ENCODE measurements at places on chromosomes 6 and 20.

DNA sequence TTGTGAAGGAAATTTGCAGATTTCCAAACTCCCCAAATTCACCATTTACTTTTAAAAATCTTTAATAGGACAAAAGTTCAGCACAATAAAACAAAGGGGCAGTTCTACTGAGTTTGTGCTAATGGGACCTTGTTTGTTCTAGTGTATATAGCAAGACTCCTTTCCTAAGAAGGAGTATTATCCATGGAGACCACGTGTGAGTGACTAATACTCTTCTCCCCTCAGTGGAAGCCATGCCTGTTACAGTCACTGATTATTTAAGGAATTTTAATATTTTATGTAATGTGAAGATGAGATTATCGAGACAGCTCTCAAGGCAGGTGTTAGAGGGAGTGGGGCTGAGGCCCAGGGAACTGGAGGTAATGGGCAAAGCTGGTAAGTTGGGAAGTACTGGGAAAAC lies 16.4 kb upstream of the QKI start:
- DNase-seq, result no peak

GRCh38 chr6:38552121-38552520 lies 87.6 kb downstream of the BTBD9 start:
- no peak for DNase-seq

GRCh38 chr20:17786221-17786718 lies 86.5 kb downstream of the BANF2 start:
- no peak for DNase-seq

- no peak for DNase-seq
Measured at GRCh38 chr6:81985191-81985590, 232.7 kb upstream of the TENT5A start.

- no peak for DNase-seq
Measured at GRCh38 chr6:134819863-134820800, 129.8 kb downstream of the ALDH8A1 start.

- no peak for DNase-seq
Measured at GRCh38 chr6:34157236-34157830, 11.4 kb upstream of the GRM4 start.

GRCh38 chr6:170438402-170438753 lies 114.7 kb downstream of the PSMB1 start:
- no peak for DNase-seq

DNA sequence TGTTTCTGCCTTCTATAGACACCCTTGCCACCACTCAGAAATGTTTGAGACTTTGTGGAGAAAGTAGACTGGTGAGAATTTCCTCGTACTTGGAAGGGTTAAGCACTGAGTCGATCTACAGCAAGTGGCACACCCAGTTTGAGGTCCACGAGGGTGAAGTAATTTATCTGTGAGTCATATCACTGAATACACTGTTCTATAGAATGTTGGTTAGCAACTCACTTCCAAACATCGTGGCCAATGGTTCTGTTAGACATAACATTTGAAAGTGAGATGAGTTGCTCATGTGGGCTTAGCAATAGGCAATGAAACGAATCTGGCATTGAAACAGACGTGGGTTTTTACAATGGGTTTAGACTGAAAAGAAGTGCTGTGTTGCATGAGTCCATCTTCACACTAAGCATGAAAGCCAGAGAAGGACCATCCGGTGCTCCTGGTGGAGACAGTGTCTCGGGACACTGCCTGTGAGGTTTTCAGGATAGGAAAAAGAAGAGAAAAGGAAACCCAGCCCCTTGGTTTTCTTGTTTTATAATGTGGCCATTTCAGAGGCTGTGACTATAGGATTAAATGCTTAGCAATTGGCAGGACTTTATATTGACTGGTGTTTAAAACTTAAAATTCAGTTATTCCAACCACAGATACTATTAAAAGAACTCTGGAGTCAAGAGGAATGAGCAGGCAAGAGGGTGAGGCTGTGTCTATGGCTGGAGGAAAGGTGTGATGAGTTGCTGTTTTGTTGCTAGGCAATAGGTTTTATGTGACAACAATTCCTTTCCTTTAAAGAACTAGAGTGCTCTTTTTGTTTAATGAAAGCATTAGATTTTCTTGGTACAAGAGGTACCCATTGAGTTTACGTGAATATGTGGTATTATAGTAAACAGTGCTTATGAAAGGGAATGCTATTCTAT lies 31.0 kb upstream of the EZR start:
- peak; percentile 23 for DNase-seq

DNA sequence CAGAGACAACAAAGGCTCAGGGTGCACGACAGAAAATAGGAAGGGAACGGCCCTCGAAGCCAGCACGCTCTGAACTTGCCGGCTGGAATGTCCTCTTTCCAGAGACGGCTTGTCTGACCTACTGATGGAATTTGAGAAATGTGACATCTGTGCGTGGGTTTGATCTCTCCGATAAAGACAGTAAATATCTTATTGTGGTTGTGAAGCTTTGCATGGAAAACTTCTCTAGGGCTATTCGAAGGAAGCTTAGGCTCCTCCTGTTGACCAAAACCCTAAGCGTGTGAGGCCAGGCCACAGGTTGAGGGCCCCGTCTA lies 247.3 kb downstream of the ZNF217 start:
- DNase-seq, result no peak

DNA sequence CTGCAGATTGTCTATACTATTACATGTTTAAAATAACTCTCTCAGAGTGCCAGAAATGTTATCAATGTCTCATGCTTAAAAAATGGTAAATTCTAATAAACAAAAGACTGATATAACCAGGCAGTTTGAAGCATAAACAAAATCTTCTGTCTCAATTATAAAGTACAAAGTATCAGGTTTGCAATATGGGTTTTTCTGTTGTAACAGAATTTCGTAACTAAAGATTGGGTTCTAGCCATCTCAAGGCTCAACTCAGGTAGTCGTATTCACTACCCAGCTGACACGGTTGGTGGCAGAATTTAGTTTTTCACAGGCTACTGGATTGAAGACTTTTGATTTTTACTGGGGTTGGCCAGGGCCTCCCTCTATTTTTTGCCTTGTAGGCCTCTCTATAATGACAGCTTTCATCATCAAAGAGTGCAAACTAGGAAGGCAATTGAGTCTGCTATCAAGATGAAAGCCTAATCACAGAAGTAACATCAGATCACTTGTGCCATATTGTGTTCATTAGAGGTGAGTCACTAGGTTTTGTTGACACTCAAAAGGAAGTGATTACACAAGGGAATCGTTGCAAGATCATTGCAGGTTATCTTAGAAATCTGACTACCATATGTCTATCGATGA lies 3.6 kb downstream of the CYP39A1 start:
- no peak for DNase-seq

GRCh38 chr6:160275511-160276003 lies 16.9 kb upstream of the SLC22A2 start:
- no peak for DNase-seq

DNA sequence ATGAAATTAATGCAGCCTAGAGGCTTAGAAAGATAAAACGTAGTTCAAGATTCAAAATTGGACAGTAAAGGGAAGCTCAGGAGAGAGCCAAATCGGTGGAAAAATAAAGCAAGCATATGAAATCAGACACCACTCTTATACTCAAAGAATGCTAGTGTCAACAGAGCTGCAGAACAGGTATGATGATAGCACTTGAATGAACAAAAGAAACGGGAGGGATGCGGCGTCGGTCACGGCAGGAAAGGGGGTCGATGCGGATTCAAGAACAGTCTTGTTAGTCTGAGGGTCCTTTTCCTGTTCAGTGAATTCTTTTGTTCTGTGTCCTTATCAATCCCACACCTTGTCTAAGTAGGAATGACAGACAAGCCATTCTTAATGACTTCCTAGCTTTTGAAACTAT lies 114.4 kb downstream of the FOXC1 start:
- DNase-seq, result no peak

- no peak for DNase-seq
Measured at GRCh38 chr6:44192428-44193041, 24.2 kb upstream of the MYMX start.

GRCh38 chr6:132648356-132648755 lies 10.6 kb downstream of the TAAR1 start:
- no peak for DNase-seq

DNA sequence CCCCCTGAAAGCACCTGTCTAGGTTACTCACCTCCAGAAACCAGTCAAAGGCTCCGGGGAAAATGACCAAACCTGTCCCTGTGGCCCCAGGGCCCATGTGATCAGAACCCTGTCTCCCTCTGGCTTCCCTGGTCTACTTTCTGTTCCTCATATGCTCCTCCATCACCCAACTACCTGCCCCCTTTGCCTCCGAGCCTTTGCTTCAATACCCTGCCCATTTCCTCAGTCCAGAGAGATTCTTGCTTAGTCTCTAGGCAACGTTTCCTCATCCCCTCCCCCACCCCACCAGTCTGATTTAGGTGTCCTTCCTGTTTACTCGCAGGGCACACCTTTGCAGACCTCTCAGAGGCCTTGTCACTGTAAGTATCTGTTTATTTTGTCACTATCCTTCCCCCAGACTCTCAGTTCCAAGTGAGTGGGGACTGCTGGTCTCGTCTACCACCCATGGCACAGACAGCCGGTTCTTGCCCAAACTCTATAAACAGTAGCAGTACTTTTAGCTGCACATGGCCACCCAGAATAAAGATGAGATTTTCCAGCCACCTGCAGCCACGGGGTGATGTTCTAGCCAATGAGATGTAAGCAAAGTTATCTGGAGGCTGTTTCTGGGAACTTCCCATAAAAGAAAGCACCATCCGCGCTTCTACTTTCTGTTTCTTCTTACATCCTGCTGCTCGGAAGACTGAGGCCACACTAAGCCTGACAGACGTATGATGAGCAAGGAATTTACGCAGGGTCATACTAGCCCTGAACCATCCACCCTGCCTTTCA lies 13.3 kb downstream of the ELOVL5 start:
- peak; percentile 42 for DNase-seq

DNA sequence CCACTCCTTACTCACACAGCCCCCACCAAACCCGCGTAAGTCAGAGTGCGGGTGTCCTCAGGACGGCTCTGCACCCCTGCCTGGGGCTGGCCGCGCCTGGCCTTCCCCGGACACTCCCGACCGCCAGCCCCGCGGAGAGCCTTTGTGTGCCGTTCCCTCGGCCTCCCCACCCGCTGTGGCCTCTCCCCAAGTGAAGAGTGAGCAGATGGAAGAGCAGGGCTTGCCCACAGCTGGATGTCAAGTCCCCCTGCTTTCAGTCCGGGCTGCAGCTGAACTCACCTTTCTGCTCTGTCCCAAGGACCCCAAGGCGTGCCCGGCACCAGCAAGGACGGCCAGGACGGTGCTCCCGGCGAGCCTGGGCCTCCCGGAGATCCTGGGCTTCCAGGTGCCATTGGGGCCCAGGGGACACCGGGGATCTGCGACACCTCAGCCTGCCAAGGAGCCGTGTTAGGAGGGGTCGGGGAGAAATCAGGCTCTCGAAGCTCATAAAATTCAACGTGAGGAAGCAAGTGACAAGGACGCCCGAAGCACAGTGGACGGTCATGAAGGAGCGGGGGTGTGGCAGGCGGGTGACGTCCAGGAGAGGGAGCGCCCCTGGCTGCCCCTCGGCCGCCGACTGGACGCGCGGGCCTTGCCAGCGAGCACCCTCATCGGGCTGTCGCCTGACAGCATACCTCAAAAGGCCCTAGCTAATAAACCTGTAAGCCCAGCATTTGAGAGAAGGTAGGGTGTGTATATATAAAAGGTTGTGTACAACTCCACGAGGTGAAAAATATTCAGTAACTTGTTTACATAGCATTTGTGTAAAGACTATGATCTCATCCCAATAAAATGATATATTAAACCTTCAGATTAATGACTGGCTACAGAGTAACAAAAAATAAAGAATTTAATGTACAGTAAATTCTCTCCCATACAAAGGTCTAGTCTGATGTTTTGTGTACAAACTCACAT lies 21.1 kb downstream of the TCFL5 start:
- DNase-seq, result no peak

DNA sequence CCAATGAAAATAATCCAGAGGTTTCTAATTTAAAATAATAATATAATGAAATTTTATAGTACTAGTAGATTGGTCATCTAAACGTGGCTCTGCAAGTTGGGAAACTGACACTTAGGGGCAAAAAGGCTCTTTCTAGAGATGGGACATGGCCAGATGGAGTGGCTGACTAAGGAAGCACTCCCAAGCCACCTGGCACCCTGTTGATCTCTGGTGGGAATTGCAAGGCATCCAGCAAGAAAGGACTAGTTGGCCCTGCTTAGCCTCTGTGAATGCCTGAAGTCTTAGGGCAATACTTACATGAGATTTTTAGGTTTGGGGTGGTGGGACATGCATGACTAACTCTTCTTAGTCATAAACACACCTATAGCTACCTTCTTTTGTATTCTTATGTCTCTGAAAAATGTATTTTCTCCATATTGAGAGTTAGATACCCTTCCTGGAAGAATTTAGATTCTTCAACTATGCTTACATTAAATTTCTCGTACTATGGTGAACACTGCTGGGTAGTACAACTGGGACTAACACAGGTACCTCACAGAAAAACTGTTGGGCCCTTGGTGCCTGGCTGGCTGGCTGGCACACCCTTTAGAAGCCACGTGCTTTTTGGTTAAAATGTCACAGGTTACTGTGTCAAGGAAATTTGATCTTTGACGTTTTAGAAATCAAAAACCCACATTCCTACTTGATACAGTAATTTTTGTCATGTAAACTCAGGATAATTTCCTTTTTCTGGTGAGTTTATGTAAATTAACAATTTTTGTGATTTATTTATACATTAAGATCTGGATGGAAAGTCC lies 25.0 kb upstream of the SH3BGRL2 start:
- DNase-seq, result no peak

DNA sequence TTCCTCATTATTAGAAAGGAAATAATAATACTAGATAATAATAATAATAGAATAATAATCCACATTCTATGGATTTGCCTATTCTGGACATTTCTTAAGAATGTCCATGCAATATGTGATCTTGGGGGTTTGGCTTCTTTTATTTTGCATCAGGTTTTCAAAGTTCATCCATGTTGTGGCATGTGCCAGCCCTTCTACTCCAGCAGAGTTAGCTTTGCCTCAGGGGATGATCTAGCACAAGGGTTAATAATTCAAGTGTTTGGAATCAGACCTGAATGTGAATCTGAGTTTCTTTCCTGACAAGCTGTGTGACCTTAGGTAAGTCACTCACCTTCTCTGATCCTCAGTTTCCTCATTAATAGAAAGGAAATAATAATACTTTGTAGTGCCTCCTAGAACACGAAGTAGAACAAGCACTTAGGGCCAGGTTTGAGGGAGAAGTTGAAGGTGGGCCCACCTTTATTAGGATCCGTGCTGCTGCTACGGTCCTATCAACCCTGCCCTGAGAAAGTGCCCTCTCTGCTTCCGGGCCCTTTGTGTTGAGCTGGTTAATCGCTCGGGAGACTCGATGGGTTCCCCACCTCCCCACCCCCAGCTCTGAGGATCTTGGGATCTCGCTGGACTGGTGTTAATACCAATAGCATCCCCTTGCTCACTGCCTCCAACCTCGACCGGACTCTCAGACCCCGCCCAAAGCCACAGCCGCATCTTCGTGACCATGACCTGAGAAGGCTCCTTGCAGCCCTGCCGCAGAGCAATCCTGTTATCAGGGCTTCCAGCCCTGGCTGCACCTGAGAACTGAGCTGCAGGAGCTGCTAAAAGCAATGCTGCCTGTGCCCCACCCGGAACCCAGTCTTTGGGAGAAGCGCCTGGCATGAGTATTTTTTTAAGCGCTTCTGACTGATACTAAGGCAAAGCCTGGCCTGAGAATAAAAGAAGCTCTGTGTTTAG lies 26.9 kb downstream of the RBM38 start:
- DNase-seq, result no peak

GRCh38 chr6:43120944-43121913 lies 45.1 kb downstream of the PTK7 start:
- no peak for DNase-seq

All from stimulated activated CD4-positive, alpha-beta T cell treated with anti-CD3 and anti-CD28 coated beads, Interleukin-4, amount 100 ng/mL, for 4 hours (primary cell).